ENCODE measurements at places on chromosomes 6 and 20.

DNA sequence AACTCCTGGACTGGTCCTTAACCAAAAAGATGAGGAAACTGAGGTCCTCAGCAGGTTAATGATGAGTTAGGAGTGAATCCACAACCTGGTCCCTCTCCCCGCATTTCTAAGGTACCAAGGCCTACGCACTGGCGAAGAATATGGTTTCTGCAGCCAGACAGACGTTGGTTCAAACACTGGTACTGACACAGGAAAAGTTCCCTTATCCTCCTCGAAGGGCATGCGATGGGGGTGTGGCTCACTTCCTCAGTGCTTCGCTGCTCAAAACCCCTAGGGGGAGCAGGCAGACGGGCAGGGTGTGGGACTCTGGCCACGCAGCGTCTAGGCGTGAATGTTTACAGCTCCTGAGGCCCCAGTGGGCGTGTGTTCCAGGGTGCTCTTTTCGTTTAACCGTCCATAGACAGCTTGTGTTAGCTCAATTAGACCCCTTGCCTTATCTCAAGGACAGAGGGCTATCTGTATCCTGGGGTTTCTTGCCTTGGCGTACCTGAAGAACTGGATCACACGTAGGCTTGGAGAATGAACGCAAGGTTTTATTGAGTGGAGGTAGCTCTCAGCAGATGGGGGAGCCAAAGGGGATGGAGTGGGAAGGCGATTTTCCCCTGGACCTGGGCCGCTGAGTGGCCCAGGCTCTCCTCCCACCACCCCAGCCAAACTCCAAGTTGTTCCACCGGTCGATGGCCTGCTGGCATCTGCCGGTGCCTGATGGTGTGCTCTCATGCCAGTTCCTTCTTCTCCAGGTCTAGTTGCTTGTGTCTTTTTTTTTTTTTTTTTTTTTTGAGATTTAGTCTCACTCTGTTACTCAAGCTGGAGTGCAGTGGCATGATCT is 31.8 kb upstream of the PTPN1 start:
- peak; percentile 72 for DNase-seq

GRCh38 chr20:38888059-38888831 is 38.0 kb upstream of the FAM83D start:
- no peak for DNase-seq

GRCh38 chr20:1357921-1358671 is 29.2 kb upstream of the SDCBP2 start:
- no peak for DNase-seq

GRCh38 chr20:58715801-58716475 is 23.3 kb downstream of the NPEPL1 start:
- DNase-seq, result no peak

DNA sequence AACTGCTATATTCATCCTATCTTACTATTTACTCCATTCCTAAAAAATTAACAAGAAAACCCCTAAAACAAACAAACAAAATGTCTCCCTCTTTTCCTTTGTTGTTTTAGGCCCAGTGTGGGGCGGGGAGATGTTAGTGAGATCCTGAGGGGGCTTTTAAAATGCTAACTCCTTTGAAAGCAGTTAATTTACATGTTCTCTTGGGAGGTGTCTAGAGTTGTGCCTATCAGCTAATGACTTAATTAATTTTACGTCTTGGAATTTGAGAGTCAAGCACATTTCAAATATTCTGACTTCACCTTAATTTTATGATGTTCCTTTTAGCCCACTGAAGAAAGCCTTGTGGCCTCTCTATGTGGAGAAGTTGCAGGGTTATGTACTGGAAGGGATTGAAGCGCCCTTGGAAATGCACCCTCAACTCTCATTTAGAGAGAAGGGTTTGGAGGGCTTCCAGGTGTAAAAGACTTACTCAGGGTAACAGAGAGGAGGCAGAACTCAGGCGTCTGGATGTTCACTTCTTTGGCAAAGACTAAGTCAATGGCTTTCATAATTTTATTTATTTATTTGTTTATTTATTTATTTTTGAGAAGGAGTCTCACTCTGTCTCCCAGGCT is 4.9 kb downstream of the SASH1 start:
- no peak for DNase-seq

DNA sequence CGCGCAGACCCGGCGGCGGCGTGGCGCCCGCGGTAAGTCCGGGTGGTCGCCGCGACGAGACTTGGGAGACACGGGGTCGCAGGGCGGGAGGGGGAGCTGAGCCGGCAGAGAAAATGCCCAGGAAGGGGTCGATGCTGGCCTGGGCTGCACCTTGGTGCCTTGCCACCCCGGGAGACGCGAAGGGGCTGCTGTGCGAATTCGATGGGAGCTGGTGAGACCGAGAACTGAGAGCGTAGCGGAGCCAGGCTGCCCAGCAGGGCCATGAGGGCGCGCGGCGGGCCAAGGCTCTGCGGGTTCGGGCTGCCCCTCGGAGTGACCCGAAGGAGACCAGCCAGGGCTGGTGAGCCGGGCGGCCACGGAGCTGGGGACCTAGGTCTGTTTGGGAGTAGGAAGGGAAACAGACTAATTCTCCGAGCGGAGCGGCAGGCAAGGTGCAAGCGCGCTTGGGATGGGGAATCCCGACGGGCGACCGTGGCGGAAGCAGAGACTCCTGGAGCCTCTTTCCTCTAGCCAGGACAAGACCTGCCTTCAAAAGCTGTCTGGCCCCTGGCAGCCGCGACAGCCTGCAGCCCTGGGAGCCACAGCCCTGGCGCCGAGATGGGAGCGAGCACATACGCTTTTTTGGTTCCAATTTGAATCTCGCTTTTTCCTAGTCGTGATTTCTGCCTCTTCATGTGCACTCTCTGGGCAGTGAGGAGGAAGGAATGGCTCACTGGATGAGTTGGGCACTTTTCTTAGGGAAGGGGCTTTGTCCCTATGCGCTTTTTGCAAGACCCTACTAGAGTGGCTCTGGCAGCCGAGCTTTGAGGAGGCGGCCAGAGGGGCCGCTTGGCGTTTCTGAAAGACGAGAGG is 691 bp downstream of the SYNDIG1 start:
- DNase-seq, result no peak

Measured in mesenchymal stem cell (in vitro differentiated cells and primary cell).